PC-3 (cell line): ENCODE measurements at places on chromosomes 6 and 20.

DNA sequence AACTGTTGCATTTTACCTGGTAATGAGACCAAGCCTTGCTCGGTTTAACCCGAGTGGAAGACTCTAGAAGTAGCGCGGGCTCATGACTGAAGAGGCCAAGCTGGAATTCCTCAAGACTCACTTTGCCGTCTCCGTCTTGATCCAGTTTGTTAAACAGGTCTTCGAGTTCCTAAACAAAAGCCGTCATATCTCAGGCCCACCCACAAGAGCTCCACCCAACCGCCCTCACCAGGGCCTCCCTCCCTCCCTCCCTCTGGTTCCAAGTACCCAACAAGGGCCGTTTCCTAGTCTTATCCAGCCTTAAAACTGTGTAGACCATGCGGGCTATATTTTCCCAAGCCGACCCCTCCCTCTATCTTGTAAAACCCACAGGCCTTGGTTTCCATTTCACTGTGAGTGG, 81.4 kb downstream of the NINL start:
- no peak for DNase-seq

GRCh38 chr6:169045486-169045885, 208.2 kb downstream of the THBS2 start:
- peak; percentile 6 for DNase-seq

DNA sequence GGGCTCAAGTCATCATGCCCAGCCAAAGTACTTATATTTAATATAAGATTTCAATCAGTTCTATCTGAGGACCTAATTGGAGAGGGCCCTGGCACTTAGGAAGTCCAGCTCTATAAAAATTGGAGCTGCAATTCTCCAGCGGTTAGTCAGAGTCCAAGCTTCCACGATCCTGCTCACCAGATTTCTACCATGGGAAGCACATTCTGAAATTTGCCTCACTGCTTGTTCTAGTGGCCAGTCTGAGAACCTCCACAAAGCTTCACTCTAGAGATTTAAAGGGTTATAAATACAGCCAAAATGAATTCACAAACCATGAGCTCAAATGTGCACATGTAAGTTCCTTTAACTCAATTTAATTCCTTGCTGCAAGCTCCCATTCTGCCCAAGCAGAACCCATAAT, 33.5 kb downstream of the PNLDC1 start:
- peak; percentile 52 for DNase-seq

GRCh38 chr20:63553251-63553932, 567 bp upstream of the FNDC11 start:
- DNase-seq: peak; percentile 83

GRCh38 chr6:119148825-119149525, 70.5 kb upstream of the FAM184A start:
- no peak for DNase-seq

DNA sequence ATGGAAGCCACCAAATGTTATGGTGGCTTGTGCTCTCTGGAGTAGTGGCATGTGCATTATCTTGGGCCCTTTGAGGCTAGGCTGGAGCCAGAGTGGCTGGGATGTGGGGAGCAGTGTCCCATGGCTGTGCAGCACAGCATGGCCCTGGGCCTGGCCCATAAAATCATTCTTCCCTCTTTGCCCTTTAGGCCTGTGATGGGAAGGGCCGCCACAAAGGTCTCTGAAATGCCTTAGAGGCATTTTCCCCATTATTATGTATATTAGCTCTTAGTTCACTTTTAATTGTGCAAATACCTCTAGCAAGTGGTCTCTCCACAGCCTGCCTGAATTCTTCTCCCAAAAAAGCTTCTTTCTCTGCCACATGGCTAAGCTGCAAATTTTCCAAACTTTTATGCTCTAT, 297.3 kb upstream of the IRAK1BP1 start:
- no peak for DNase-seq
